ENCODE measurements at places on chromosomes 6 and 20.

DNA sequence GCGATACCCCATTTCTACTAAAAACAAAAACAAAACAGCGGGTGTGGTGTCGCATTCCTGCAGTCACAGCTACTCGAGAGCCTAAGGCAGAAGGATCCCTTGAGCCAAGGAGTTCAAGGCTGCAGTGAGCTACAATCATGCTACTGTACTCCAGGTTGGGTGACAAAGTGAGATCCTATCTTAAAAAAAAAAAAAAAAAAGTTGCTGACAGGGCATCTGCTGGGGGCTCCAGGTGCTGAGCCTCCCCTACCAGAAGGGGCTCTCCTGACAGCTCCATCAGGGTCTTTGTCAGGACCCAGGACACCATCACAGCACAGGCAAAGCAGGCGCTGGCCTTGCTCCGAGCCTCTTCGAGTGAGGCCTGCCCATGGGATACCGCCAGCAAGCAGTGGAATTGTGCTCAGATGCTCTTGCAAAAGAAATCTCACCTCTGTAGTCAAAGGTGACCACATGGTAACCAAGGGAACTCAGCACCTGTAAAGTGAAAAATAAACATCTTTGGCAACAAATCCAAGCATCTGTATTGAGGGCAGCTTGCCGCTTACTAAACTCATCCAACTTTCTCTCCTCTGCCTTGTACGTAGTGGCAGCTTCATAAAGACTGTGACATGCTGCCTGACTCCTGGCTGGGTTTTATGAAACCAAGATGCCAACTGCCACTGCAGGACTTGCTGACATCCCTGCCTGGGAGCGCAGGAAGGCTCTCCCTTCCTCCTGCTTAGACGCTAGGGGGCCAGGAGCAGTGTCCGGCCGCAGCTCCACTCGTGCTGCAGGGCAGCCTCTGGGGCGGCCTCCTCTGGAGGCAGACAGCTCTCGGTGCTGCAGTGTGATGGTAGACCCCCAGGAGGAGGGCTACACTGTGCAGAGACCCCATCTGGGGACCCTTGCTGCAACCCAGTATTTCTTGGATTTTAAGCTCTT, 66.9 kb downstream of the PYGB start:
- DNase-seq: no peak

DNA sequence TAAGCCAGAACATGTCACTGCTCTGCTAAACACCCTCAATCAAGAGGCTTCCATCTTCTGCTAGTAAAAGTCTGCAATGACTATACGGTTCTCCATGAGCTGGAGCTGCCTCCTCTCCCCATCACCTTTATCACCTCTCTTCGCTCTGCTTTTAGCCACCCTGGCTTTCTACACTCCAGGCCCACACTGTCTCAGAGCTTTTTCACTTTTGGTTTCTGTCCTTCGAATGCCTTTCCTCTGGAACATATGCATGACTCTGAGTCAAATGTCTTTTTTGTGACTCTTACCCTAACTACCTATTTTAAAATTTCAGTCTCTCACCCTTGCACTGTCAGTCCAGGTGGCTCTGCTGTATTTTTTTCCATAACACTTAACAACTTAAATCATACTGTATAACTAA, 525.4 kb upstream of the RNF217 start:
- DNase-seq: no peak

DNA sequence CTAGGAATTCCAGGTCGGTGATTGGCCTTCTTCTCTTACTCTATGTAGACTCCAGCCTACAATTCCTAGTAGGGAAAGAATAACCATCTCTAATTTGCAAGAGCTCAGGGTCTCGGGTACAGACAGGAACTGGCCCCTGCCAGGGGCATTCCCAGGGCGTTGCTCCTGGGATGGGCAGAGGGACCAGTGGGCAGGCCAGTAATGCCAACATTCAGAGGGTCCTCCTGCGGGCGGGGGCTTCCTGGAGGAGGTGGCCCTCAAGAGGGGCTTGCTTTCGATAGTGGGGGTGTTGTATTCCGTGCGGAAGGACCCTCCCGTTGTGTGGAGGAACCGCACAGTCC, 129.8 kb upstream of the PRND start:
- no peak for DNase-seq

DNA sequence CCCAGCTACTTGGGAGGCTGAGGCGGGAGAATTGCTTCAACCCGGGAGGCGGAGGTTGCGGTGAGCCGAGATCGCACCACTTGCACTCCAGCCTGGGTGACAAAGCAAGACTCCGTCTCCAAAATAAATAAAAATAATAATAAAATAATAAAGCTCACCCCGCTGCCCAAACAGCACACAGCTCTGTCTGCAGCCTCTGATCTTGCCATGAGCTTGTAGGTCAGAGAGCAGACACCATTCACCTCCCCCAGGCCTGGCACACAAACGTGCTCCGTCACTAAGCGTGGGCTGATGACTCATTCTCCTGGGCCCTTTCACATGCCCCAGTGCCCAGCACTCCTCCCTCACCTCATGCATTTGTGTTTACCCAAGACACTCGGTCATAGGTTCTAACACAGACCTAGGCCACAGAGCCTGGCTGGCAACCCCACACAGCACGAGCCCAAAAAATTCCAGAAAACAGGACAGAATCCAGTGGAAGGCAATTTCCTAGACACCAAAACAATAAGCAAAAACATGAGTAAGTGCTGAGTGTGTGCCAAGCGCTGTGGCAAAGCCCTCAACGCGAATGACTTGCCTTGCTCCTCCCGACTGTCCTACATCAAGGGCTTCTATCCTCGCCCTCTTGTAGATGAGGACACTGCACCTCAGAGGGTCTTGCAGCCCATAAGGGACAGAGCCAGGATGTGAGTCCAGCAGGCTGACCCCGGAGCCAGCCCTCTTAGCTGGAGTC, 18.0 kb downstream of the ATP9A start:
- DNase-seq: no peak

GRCh38 chr6:97497713-97498331, 214.8 kb upstream of the MMS22L start:
- peak; percentile 30 for DNase-seq

DNA sequence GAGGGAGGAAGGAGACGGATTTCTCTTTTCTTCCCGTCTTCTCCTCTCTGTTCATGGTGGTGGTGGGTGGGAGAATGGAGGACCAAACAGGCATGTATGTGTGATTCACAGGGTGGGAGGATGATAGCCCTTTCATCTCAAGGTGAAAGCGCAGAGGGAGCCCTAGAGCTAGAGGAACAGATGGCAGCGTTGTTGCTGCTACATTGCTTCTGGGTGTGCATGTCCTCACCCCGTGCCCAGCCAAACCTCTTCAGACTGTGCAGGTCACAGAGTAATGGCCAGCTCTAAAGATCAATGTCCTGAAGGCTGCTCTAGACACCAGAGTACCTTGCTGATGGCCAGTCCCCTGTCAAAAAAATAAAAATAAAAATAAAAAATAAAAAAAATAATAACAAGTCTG, 301.8 kb downstream of the TBC1D7 start:
- no peak for DNase-seq

DNA sequence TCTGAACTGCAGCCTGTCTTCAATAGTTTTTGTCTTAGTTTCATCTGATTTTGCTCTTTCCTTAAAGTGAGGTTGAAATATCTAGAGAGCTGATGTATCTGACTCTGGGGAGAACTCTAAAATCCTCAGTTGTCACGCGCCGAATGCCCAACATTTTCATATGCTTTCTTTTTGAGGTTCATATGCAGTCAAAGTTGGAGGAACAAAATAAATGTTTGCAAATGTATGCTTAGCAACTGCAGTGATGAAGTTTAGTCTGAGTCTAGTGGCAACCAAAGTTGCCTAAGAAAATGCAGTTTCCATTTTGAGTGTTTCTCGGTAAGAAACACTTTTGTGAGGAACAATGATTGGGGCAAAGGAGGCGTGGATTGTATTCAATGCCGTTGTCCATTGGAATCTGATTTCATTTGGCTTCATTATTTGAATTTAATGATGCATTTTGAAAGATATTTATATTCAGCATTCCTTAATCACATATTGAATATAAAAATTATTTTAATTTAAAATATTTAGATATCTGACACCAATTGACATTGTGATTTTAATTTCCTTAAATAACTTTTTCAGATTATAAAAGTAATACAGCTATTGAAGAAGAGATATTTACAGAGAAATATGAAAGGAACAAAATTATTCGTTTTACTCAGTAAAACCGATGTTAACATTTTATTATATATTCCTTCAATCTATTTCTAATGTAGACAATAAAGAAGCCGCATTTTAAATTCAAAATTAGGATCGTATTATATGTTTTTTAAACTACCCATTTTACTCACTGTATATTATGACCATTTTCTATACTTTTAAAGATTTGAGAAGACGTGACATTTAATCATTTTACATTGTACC, 122.0 kb downstream of the PLEKHG1 start:
- no peak for DNase-seq

DNA sequence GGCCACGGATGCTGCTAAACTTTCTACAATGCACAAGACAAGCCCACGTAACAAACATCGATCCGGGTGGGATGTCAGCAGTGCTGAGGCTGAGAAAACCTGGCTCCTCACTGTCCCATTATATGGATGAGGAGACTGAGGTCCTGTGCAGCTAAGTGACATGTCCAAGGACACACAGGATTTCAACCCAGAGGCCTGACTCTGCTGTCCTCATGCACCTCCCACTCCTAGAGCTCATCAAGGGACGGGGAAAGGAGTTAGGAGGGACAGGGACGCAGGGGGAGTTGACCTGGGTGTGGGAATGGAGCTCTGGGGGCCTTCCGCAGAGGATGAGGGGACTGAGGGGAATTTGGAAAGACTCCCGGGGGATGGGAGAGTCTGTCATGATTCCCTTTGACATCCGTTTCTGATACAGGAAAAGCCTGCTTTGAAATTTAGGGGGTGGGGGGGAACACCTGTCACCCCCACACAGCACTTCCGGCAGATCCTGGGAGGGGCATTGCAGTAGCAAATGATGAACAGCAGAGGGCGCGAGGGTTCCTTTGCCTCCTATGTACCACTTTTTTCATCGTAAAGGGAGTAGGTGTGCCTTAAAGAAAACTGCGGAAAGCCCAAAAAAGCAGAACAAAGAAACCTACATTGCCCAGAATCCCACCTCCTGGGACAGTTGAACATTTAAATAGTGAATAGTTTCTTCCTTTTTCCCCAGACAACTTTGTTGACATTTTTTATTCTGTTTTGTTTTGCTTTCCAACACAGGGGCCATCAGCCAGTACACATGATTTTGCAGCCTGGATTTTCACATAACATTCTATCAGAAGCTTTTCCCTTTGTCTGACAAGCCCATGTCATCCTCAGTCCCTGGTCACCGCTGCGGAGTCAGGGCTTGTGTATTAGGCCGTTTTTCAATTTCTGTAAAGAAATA, 48.6 kb downstream of the SLC2A10 start:
- DNase-seq: peak; percentile 26

- peak; percentile 64 for DNase-seq
Observed at GRCh38 chr20:58850693-58851174, at the start of gene GNAS-AS1. GNAS-AS1 (minus strand) TSS chr20:58850902.

- DNase-seq: no peak
Observed at GRCh38 chr6:25222006-25222678, 57.0 kb upstream of the CARMIL1 start.

DNA sequence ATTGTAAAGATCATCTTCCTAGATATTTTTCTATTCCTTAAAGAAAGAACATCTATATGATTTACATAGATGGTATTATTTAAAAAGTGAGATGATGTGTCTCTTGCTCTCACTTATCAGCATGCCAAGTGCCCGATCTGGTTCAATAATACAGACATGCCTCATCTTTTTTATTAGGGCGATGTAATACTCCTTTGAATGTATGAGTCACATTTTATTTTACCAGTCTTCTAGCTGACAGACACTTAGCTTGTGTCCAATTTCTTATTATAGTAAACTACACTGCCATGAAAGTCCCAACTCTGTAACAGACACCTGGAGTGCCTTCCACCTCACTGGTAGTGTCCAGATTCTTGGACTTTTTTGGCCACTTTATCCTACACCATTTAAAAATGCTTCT, 586.6 kb upstream of the BTBD3 start:
- no peak for DNase-seq

DNA sequence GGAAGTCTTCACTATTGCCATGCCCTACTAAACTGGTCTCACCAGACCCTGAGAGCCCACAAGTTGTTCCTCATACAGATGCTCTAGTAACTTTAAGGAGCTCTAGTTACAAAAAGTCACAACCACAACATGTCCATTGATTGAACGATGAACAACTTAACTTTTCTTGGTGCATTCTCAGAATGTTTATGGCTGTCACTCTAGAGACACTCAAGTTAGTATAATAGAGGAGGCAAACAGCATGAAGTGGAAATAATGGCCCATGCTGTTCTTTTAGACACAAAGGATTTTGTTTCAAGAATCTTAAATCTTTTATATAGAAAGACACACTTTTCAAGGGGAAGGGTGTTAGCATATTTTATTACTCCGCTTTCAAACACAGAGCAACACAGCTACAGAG, 934.4 kb downstream of the HACE1 start:
- no peak for DNase-seq

- no peak for DNase-seq
Observed at GRCh38 chr6:53926505-53926904, 131.7 kb downstream of the LRRC1 start.

GRCh38 chr6:161238500-161238899, 35.4 kb downstream of the AGPAT4 start:
- DNase-seq: no peak

DNA sequence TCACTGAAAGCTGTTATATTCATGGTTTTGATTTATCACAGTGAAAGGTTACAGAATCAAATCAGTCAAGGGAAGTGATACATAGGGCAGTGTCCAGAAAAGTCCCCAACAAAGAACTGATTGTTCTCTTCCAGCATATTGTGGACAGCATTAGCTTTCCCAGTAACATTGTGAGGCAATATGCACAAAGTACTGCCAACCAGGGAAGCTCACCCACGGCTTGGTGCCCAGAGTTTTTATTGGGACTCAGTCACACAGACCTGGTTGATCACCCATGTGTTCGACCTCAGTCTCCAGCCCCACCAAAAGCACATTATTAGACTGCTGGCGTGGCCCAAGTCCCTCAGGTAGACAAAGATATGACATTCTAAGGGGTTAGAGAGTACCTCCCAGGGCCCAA, 76.0 kb downstream of the LCA5 start:
- no peak for DNase-seq

DNA sequence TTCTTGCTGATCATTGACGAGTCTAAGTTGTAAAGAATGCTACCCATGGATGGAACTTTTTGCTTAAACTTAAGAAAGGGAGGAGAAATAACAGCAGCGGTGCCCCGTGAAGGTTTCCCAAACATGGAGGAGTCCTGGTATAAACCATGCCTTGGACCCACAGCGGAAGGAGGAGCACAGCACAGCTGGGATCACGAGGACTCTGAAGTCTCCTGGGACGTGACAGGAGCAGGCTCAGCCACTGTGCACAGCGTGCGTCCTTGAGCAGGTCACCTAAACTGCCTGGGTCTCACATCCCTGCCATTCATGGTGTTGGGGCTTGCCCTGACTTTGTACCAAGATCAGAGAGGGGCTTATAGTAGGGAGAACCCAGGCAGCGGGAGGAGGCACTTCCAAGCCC, 56.1 kb upstream of the UNC93A start:
- DNase-seq: no peak
